Activated CD8-positive, alpha-beta T cell treated with anti-CD3 and anti-CD28 coated beads, Interleukin-2, amount 10 ng/mL, durations not matched to agents 7 days and 5 days (primary cell): ENCODE measurements at places on chromosomes 5 and 9. TPM values are rescaled to one million over a fixed set of nuclear protein-coding genes. Genes with fewer than 3 reads are reported as not detected.

Gene PCDHGA10
- not detected for total RNA-seq

DNA sequence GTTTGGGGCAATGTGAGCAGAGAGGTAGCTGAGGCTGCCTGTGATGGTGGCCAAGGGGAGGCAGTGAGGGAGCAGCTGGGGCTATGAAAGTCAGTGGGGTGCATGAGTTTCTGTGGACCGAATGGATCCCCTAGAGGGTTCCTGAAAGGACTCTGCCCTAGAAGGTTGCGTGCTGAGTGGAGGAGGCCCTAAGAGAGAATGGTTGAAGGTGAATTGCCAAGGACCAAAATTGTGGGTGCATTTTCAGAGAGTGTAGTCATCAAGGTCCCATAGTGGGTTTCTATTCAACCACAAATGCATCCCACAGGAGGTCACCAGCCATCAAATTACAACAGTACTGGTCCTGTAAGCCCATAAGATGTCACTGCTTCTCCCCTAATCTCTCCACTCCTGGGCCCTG lies 298.3 kb downstream of the CDK5RAP2 start:
- H3K36me3 ChIP-seq = no peaks in the 10 kb centered on the region
- H3K27ac ChIP-seq = no peak overlapping the region
- H3K4me3 ChIP-seq = no peak overlapping the region
- H3K4me1 ChIP-seq = no peaks in the 10 kb centered on the region

- no peak overlapping the region for H3K4me3 ChIP-seq
- H3K36me3 ChIP-seq = peaks cover 19% of the 10 kb centered on the region
- no peak for DNase-seq
- H3K27me3 ChIP-seq = peaks cover 3% of the 10 kb centered on the region
Observed at GRCh38 chr5:68372161-68372560, 156.6 kb downstream of the PIK3R1 start.

Gene ADGRD2
- total RNA-seq = not detected

GRCh38 chr9:71250581-71250980 lies 129.2 kb upstream of the TRPM3 start:
- no peaks in the 10 kb centered on the region for H3K27me3 ChIP-seq
- H3K27ac ChIP-seq = no peak overlapping the region
- no peaks in the 10 kb centered on the region for H3K4me1 ChIP-seq
- H3K36me3 ChIP-seq = no peaks in the 10 kb centered on the region
- H3K4me3 ChIP-seq = no peak overlapping the region
- DNase-seq = no peak

DNA sequence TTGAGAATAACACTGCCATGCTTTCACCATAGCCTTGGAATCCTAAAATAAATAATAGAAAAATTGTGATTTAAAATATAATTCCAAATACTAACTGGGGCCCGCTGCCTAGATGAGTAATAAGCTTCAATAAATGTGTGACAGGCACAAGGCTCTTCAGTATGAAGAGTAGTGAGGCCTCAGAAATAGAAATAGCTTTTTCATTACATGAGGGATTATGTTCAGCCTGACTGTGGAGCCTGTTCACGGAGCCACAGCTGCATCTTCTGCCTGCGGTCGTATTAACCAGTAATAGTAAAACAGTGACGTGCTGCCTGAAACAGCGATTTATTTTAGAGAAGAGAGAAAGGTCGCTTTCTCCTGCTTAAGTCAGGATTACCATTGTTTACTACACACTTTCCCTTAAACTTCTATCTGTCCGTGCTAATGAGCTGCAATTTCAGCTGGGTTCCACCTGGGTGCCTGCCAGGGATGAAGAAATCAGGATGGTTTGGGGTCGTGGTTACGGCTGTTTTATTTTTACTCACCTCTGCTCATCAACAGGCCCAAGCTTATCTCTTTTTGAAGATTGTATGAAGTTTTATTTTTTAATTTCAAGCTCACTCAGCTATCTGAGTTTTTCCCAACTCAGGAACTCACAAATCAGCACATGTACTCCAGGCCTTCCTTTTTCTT lies 284.9 kb upstream of the WWC1 start:
- no peaks in the 10 kb centered on the region for H3K36me3 ChIP-seq
- DNase-seq = no peak
- H3K27ac ChIP-seq = no peak overlapping the region
- no peaks in the 10 kb centered on the region for H3K27me3 ChIP-seq

Gene TAF1L
- 0.05 TPM for total RNA-seq

- H3K4me1 ChIP-seq = no peaks in the 10 kb centered on the region
- no peaks in the 10 kb centered on the region for H3K36me3 ChIP-seq
- H3K27ac ChIP-seq = no peak overlapping the region
Observed at GRCh38 chr9:4226331-4227250, 73.3 kb downstream of the GLIS3 start.

DNA sequence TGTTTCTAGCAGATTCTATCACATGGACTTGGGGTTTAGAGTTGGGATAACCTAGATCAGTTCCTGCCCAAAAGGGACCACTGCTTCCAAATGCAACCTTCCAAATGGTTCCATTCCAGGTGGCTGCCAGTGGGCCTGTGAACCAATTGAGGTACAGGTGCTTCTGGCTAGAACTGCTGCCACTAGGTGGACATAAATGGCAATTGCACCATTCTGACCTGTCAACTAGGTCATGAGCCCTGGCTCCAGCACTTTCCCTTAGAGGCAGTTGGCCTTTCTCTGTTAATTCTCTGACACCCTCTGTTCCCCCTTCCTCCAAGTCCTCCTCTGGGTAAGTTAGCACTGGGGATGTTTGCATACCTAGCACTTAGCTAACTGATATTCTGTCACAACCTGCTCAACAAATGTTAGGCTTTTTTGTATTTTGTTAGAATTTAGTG lies 16.6 kb upstream of the HEMGN start:
- peaks cover 6% of the 10 kb centered on the region for H3K27me3 ChIP-seq
- H3K36me3 ChIP-seq = no peaks in the 10 kb centered on the region
- H3K4me3 ChIP-seq = no peak overlapping the region
- peak; percentile 71 for DNase-seq
- no peak overlapping the region for H3K27ac ChIP-seq

GRCh38 chr5:142202282-142202681 lies 93.7 kb downstream of the NDFIP1 start:
- H3K27me3 ChIP-seq = peaks cover 14% of the 10 kb centered on the region
- H3K4me1 ChIP-seq = no peaks in the 10 kb centered on the region
- no peak for DNase-seq
- H3K36me3 ChIP-seq = no peaks in the 10 kb centered on the region
- H3K27ac ChIP-seq = no peak overlapping the region

Gene CCDC171
- 1.9 TPM for total RNA-seq

Gene MCIDAS
- not detected for total RNA-seq

Gene PRR16
- not detected for total RNA-seq

DNA sequence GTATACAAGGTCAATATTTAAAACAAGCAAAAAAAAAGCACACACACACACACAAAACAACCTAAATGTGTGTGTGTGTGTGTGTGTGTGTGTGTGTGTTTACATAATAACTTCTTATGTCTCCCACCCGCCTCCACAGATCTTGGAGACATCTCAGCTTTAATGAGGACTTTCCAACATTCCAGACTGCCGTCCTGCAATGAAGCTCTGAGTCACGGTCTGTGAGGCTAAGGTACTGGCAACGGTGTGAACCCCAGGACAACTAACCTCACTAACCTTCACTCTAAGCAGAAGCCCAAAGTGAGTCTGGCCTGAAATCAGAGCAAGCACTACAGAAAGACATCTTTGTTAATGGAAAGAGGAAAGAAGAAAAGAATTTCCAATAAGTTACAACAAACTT lies 22.3 kb downstream of the ZNF474 start:
- H3K4me1 ChIP-seq = peaks cover 4% of the 10 kb centered on the region
- H3K27ac ChIP-seq = no peak overlapping the region
- no peaks in the 10 kb centered on the region for H3K36me3 ChIP-seq
- no peak overlapping the region for H3K4me3 ChIP-seq

DNA sequence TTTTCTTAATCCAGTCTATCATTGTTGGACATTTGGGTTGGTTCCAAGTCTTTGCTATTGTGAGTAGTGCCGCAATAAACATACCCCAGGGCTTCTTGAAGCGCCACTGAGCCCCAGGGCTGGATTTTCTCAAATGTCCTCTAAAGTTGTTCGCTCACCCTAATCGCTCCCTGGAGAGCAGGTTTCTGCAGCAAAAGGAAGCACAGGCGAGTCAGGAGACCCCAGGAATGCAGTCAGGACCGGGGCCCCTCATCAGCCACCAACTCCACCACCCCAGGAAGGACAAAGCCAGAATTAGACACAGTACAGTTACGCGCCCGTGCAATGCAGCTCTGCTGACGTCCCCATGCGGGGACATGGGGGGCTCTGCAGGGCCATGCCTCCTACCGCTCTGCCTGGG lies 15.7 kb upstream of the OBP2B start:
- no peak overlapping the region for H3K4me3 ChIP-seq
- no peaks in the 10 kb centered on the region for H3K4me1 ChIP-seq

GRCh38 chr9:105683688-105684275 lies 10.6 kb upstream of the TMEM38B start:
- H3K36me3 ChIP-seq = no peaks in the 10 kb centered on the region
- no peak overlapping the region for H3K27ac ChIP-seq
- peaks cover 14% of the 10 kb centered on the region for H3K27me3 ChIP-seq
- DNase-seq = no peak
- H3K4me3 ChIP-seq = no peak overlapping the region

Gene TEX48
- total RNA-seq = 0.61 TPM

DNA sequence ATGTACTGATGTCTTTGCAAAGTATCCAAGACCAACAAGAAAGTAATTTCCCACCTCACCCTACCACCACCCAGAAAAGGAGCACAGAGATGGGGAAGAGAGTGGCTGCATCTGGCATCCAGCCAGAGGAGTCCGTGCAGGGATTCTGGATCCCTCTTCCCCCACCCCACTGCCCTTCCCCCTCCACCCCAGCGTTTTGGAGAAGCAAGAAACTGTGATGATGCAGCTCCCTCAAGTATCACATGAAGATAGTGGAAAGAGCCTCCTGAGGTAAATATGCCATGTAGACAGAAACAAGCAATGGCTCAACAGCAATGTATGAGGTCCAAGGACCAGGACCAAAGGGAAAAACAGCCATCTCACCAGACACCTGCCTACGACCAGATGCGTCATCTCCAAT lies 153.8 kb downstream of the DEPDC1B start:
- no peak overlapping the region for H3K27ac ChIP-seq
- no peaks in the 10 kb centered on the region for H3K36me3 ChIP-seq
- DNase-seq = no peak
- H3K4me3 ChIP-seq = no peak overlapping the region
- peaks cover 7% of the 10 kb centered on the region for H3K27me3 ChIP-seq
- peaks cover 8% of the 10 kb centered on the region for H3K4me1 ChIP-seq

Gene C1QTNF2
- not detected for total RNA-seq

DNA sequence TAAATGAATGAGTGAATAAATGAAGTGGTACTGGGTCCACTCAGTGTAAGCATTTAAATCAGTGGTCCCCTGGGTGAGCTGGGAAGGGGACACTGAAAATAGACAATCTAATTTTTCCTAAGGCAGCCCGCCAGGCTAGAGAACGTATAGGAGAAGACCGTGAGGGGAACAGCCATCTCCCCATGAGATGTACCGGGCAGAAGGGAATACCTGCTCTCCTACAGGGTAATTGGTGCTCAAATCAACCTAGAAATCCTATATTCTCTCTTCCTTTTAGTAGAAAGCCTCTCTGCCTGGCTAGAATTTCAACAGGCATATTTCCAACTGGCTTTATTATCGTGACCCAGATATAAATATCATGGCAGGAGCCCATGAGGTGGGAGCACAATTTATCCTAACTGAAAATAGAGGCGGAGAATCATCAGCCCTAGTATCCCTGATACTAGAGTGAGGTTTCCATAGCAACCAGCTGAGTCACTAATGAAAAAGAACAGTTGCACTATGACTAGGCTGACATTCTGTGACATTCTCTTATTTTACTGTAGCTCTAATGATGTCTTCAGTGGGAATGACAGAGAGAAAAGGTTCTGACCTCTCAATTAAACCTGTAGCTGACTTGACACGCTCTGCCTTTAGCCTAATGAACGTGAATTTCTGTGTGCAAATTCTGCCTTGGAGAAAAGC lies 96.5 kb upstream of the CAST start:
- no peak overlapping the region for H3K4me3 ChIP-seq
- H3K4me1 ChIP-seq = peaks cover 14% of the 10 kb centered on the region
- H3K36me3 ChIP-seq = no peaks in the 10 kb centered on the region
- H3K27ac ChIP-seq = no peak overlapping the region
- H3K27me3 ChIP-seq = peaks cover 11% of the 10 kb centered on the region

Gene SLC6A19
- not detected for total RNA-seq

DNA sequence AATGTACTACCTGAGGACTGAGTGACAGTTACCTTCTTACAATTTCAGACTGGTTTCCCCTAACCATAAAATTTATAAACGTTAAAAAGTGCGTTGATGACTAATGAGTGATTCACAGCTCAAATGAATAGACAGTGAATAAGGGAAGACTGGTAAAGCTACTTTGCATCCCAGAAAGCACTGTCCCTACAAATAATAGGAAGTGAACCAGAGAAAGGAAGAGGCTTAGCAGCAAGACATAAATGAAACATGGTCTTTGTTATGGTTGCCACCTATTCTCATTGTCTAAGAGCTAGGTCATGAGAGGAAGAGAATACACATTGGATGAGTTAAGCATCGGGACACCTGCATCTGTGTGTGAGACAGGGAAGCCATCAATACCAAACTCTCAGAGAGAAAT lies 849.2 kb downstream of the TAF11L14 start:
- H3K27ac ChIP-seq = no peak overlapping the region
- no peak for DNase-seq
- no peaks in the 10 kb centered on the region for H3K4me1 ChIP-seq
- no peak overlapping the region for H3K4me3 ChIP-seq
- no peaks in the 10 kb centered on the region for H3K36me3 ChIP-seq

GRCh38 chr9:72524820-72525540 lies 3.6 kb downstream of the TMC1 start:
- no peaks in the 10 kb centered on the region for H3K27me3 ChIP-seq
- no peak for DNase-seq
- H3K4me1 ChIP-seq = peaks cover 28% of the 10 kb centered on the region
- no peak overlapping the region for H3K27ac ChIP-seq

DNA sequence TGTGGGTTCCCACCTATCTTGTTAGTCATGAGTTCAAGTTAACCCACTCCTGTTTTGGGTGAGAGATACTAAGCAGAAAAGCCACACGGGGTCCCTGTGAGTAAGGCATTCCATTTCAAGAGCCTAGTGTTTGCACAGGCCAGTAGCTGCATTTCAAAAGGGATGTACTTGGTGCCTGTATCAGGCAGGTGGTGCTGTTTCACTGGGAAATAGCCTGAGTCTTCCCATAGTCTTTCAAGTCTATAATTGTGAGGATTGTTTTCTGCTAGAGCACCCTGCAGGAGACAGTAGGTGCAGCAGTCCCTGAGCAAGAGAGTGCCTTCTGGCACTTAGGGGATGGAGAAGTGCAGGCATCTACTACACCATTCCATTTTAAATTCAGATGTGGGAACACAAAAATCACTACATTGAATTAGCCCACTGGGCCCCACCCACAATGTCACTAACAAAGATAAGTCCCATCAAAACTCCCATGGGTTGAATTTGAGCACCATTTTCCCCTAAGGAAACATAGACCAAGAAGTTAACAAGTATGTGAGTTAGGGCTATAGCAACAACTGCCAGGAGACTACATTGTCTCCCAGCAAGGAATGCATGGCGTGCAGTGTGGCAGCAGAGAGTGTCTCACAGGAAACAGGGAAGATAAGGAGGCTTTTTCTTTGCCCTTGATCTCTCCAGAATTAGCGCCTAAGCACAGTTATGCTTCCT lies 263.2 kb downstream of the COX7C start:
- peaks cover 7% of the 10 kb centered on the region for H3K27me3 ChIP-seq
- no peaks in the 10 kb centered on the region for H3K36me3 ChIP-seq
- no peak overlapping the region for H3K4me3 ChIP-seq
- no peaks in the 10 kb centered on the region for H3K4me1 ChIP-seq
- H3K27ac ChIP-seq = no peak overlapping the region
